ENCODE measurements at places on chromosomes 2 and 18.

DNA sequence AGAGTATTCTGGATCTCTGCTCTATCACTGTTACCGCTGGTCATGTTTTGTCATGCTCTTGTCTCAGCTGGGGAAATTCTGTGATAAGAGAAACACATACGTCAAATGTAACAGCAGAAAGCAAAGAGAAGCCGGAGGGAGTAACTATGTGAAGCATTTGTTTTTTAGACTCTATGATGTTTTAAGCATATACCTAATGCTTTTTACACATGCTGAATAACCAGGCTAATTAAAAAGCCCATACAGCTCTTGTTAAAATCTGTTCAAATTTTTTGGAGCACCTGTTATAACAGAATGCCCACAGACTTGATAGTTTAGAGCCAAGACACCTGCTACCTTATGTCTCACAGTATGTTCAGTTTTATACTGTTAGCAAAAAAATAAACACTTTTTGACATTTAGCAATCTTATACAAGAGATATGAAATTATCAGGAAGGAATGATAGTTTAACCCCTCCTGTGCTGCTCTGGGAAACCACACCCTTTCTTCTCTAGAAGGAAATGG lies 92.3 kb upstream of the TANK start:
- no peak for DNase-seq

GRCh38 chr18:45588376-45589355 lies 26.6 kb upstream of the SLC14A2 start:
- DNase-seq, result no peak

DNA sequence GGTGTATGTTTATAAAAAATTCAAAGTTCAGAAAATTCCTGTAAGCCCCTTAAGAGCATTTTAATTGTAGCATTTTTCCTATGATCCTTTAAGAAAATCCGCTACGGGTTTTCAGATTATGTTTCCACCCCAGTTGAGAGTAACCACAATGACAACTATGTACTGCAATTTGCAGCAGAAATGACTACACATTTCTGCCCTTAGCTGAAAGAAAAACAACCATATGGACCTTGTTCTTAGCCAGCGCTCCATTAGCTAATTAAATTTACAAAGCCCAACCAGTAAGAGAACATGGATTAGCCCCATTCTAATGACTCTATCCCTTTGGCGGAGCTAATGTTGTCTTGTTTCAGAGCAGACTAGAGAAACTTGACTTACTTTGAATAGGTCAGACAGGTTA lies 247.6 kb downstream of the SLC8A1 start:
- no peak for DNase-seq

GRCh38 chr18:51054764-51055163 lies 24.8 kb downstream of the SMAD4 start:
- no peak for DNase-seq

DNA sequence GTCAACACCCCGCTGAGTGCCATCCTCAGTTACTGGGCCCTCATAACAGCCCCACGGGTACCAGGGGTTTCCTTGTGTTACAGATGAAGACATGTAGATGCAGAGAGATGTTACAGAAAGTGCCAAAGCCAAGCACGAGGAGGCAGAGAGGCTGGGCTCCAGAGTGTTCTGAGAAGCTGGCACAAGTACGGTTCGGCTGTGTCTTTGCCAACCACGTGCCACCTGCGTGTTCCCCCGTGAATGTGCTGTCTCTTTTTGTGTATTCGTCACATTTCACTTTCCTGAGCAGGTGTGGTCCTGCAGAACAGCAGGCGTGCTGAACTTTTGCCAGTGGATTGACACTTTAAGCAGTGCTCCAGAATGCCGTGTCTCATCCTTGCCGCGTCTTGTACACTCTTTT lies 124.6 kb downstream of the NCK2 start:
- DNase-seq, result no peak

DNA sequence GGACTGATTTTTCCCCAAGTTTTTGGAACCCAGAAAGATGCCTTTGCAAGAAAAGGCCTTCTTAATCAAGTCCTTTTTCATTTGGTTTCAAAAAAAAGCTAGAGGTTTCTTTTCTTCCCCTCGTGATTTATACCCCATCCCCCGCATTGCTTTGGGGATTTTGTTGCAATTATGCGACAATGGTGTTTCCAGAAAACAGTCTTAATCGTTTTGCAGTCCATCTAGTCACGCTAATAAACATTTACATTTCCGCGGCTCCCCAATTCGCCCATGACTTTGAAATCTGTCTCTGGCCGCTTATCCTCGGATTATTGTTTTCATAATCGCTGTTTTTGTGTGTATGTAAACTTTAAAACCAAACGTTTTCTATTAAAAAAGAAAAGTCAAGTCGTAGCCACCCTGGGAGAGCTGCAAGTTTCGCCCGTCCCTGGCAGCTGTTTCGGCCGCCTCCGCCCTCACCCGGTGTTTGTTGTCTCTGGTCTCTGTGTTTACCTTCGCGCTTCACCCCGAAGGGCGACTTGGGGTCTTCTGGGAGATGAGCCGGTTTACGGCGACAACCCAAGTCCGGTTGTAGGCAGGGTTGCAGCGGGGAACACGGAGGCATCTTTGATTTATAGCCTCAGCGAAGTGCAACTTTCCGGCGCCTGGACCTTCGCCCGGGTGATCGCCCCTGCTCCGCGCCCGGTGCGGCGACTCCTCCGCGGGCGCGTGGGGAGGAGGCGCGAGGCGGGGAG lies 667 bp downstream of the SP9 start:
- no peak for DNase-seq

DNA sequence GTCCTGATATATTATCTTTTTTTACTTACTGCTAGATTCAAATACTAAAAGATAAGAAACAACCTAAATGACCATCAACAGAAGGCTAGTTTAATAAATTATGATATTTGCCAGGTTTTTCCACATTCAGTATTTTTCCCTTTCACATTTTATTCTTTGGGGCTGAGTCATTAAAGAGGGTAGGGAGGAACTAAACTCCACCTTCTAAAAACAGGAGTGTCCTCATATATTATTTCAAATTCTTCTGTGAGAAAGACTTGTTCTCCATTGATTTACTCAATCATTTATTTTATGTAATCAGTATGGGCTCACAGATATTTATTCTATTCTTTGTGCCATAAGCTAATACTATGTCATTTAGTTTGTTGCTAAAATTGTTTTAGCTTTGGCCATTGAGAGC lies 9.0 kb downstream of the HDHD2 start:
- no peak for DNase-seq

DNA sequence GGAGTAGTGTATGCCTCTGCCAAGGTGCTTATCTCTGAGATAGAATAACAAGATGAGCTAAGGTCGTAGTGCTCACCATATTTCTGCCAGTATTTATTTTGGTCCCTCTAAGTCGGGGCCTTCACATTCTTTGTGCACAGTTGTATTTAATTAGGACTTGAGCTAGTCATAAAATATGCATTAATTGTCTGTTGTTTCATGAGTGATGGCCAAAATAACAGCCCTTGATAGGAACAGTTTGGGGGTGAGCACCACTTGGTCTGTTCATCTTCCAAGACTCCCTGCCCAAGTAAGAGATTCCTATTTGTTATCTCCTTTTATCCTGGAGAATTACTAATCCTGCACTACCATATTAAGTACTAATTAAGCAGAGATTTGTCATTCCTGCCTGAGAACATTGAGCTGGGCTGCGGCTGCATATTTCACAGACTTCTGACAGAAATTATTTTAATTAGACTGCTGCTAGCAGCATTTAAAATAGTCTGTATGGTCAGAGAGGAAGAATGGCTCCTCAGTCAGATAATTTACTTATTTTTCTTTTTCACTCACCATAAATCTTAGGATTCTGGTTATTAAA lies 435.1 kb downstream of the MTX2 start:
- DNase-seq, result no peak

DNA sequence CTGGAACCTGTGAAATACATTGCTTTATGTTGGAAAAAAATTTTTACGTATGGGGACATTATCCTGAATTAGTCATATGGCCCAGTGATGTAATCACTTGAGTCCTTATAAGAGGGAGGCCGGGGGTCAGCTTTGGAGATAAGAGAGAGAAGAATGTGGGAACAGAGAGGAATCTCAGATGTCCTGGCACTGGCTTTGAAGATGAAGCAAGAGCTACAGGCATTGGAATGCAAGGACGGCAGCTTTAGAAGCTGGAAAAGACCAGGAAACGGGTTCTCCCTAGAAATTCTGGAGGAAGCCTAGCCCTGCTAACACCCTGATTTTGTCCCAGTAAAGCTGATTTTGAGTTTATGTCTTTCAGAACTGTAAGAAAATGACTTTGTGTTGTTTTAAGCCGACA lies 1129.9 kb upstream of the GYPC start:
- DNase-seq, result no peak

- DNase-seq, result no peak
These were observed 208.1 kb downstream of the ASB1 start for GRCh38 chr2:238634701-238635357.

- no peak for DNase-seq
These were observed 448.3 kb upstream of the SLC14A2 start for GRCh38 chr18:45166836-45167551.

GRCh38 chr2:3001615-3002560 lies 375.7 kb downstream of the EIPR1 start:
- no peak for DNase-seq

DNA sequence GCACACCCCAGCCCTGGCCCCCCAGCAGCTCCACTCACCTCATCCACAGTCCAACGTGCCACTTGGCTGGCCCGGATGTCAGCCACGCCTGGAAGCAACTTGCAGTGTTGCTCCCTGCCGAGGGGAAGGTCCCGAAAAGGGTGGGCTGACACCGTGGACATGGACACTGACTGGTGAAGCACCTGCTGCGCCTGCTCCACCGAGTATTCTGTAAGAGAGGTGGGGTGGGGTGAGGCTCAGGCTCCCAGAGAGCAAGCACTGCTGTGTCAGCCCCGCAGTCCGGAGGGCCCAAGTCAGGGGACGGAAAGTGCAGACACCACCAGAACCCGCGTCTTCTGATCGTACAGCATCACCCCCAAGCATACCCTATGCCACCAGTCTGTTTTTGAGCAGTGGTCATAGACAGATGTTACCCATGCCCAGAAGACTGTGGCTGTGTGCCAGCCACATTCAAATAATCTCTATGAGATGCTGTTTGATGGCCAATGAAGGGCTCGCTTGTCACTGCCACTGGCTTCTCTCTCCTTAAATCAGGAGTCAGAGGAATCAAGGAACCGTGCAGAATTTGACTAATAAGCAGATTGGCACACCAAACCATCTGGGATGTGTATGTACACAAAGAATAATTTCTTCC lies 74.2 kb upstream of the TMEM200C start:
- DNase-seq, result no peak

- DNase-seq, result no peak
These were observed 187.0 kb downstream of the HAUS1 start for GRCh38 chr18:46291149-46291548.

DNA sequence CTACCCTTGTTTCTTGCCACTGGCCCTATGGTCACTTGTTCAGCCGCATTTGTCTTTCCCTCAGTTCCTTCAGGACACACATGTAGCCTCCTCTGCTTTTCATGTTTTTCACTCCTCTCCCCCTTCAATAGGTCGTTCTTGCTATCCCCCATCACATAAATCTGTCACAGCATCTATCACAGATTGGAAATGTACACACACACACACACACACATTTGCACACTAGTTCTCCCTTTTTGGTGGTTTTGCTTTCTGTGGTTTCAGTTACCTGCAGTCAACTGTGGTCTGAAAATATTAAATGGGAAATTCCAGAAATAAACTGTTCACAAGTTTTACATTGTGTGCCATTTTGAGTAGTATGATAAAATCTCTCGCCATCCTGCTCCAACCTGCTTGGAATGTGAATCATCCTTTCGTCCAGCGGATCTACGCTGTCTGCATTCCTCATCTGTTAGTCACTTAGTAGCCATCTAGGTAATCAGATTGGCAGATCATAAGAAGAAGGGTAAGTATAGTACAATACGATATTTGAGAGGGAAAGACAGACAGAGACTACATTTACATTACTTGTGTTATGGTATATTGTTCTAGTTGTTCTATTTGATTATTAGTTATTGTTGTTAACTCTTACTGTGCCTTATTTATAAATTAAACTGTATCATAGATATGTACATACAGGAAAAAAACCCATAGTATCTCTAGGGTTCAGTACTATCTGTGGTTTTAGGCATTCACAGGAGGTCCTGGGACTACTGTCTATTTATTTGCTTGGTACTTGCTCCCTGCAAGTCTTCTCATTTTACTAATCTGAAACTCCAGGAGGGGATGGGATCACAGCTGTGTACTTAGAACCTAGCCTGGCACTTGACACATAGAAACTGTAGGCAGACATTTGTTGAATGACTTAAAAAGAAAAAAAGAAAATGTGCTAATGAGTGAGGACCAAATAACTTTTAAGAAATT lies 86.1 kb upstream of the PNPT1 start:
- DNase-seq, result no peak

- DNase-seq, result no peak
These were observed 49.2 kb upstream of the TEX51 start for GRCh38 chr2:126849486-126849885.

GRCh38 chr2:218397820-218398436 lies 1.7 kb upstream of the CTDSP1 start:
- no peak for DNase-seq

DNA sequence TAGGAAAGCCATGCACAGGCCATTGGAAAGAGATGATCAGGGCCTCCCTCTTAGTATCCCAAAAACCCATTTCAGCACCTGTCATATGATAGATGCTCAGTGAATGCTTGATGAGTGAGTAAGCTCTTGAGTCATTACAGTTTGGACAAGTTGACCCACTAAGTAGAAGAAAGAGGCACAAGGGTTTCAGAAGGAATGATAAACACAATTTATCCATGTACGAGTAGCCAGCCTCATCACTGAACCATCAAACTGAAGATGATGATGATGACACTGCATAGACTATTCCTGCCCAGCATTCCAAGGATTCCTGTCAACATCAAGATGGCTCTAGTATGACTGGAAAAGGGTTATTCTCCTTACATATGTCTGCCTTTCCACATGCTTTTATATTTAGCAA lies 596.0 kb downstream of the BCL11A start:
- no peak for DNase-seq

DNA sequence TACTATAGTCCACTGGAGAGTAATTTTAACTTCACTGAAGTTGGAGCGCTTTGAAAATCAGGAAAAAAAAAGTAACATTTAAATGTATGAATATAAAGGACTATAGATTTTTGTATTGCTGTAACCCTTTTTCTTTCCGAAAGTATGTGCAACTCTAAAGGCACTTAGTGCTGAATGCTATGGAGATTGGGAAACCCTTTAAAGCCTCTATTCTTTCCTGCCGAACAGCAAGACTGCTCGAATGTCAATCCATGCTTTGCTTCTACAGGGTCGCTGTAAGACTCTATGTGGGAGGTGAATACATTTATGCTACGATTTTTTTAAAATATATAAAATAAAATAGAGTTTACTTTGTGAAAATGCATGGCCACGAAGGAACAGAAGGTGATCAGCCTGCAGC lies 825 bp downstream of the GRB14 start:
- DNase-seq, result no peak
